Parietal lobe (tissue), 2 donors: ENCODE measurements at places on chromosomes 5 and 9. TPM values are rescaled to one million over a fixed set of nuclear protein-coding genes. Genes with fewer than 3 reads are reported as not detected.

The GABRA6 gene
- not detected for total RNA-seq

The OLFM1 gene
- 76.7 TPM for total RNA-seq

The LMAN2 gene
- total RNA-seq: 93.0 TPM

The POU5F2 gene
- total RNA-seq: 17.2 TPM

The ERCC6L2 gene
- total RNA-seq: 239 TPM

The PCDHB9 gene
- 11.9 TPM for total RNA-seq

The ACER2 gene
- 9.1 TPM for total RNA-seq

The NUTM2F gene
- not detected for total RNA-seq

The GGTA1 gene
- total RNA-seq: 1.9 TPM

The ROR2 gene
- total RNA-seq: 0.94 TPM

The ARHGEF39 gene
- total RNA-seq: 0.31 TPM
